ENCODE measurements at places on chromosomes 12 and 14.

DNA sequence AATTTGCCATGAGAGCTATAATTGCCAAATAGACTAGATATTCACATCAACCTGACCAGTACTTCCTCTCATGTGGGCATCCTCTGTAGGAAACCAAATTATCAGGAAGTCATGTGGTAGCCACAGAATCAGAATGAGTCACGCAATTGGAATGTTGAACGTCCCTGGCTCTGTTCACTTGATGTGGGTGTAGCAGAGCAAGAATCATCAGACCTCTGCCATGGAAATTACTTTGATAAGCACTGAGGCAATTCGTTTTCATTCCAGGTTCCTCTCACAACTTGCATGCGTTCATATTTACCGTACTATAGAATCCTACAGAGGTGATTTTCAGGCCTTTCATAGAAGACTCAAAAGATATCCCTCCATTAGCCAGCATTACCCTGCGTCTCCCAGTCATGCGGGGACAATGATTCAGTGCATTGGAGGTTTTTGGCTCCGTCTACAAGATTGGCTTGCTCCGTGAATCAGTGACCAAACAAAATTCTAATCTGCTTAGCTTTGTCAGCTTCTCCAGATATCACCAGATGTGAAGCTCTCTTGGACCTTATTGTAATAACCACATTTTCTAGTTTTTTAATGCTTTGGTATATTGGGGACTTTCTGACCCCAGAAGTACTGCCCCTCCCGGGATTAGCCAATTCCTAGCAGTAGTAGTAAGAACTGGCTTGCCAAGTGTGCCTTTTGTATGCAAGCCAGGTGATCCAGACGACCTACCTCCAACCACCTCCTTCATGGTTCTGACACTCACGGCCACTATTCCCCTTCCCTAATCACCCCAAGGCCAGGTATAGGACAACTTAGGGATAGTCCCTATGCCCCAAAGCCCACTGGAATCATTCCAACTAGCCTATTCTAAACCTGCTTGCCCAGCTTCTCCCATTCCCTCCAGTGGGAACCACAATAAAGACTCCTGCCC is 133.4 kb downstream of the KICS2 start:
- DNase-seq, result peak; percentile 98

GRCh38 chr14:61343471-61343870 is 22.1 kb downstream of the PRKCH start:
- DNase-seq, result peak; percentile 41

GRCh38 chr14:99323603-99324185 is 51.7 kb upstream of the BCL11B start:
- DNase-seq, result no peak

- no peak for DNase-seq
Observed at GRCh38 chr12:131684015-131684725, 26.7 kb upstream of the SFSWAP start.

GRCh38 chr14:74038020-74038859 is 19.1 kb downstream of the BBOF1 start:
- peak; percentile 76 for DNase-seq

DNA sequence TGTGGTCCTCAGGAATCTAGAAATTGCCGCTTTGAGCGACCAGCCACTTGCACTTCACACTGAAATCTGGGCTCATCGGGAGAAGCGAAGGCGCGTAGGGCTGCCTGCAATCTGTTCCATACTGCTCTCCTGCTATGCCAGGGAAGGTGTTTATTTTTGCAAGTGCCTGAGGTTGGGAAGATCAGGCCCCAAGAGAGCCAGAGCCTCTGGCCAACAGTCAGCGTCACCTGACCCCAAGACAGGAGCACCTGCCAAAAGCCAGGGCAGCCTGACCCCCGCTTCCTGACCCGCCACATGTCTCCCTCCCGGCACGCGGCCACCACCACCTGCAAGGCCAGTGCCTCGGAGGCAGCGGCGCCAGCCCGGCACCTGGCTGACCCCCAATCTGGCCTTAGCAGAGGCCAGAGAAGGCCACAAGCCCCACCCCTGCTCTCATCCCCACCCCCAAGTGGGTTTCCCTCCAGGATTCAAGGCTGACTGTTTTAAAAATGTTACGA is 94.4 kb downstream of the CHGA start:
- no peak for DNase-seq
